ENCODE measurements at places on chromosomes 7 and 10.
A peak's percentile ranks its signal among the peaks of the same experiment; 100 is the strongest.

GRCh38 chr7:133688483-133689239 is 435.8 kb downstream of the EXOC4 start:
- no peak for DNase-seq

GRCh38 chr10:92240289-92241157 is 50.4 kb downstream of the CPEB3 start:
- no peak for DNase-seq

GRCh38 chr10:50648089-50648934 is 24.6 kb upstream of the SGMS1 start:
- no peak for DNase-seq

GRCh38 chr7:67854221-67855178 is 857.9 kb downstream of the TYW1 start:
- no peak for DNase-seq

DNA sequence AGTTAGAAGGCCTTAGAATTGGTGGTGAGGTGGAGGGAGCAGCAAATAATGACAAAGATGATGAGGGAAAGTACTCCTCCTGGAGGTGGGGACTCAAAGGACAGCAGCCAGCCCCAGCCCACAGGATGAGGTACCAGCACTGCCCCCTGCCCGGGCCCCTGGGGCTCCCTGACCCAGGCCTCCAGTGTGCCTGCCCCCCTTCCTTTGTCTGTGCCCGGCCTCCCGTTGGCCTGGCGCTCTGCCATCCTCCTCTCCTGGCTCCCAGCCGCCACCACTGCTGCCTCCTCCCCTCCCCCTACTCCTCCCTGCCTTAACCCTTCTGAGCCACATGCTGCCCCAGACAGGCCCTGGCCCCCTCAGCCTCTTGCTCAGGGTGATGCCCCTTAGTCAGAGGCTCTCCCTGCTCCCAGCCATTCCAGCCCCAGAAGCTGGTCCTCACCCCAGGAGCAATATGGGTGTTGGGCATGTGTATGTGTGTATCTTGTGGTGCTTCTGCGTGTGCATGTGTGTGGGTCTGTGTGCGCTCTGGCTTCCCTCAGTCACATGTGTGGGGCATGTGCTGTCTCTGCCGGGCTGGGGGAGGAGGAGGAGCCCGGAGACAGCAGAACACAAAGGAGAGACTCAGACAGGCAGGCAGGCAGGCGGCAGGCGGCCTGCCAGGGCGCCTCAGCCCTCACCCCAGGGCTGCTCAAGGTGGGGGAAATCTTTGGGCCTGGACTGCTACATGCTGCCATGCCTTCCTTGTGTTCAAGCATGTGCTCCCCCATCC is 2.6 kb downstream of the LDB1 start:
- peak; percentile 73 for DNase-seq

DNA sequence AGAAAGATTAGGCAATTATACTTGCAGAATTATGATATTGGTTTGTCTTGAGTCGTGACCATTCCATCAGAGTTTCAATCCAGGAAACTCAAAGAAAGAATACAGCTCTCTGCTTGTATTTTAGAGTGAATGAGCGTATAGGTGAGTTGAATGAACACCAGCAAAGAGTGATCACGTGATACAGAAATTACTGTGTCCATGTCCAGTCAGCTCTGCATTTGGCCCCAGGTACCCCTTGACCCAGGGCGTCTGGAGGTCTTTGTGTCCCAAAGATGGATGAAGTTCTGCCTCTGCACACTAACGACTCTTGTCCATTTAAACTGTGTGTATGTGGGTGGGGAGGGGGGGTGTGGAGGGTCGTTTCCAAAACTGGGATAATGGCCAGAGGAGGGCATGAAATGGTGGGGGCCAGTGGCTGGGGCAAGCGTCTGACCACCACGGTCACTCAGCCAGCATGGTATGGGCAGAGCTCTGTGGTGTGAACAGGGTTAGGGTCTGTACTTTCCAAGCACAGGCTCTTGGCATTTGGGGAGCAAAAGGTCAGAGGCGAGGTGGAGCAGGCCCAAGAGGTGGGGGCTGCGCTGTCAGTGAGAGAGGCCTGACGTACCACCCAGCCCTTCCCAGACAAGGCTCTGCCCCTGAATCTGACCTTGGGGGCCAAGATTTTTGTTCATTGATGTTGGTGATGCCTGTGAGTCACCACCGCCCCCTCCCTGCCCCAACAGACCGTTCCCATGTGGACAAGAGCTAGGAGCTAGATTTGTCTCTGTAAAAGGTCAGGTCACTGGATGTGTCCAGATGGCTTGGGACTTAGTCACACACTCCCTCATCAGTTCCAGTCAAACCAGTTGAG is 1.4 kb downstream of the PTPRE start:
- no peak for DNase-seq

DNA sequence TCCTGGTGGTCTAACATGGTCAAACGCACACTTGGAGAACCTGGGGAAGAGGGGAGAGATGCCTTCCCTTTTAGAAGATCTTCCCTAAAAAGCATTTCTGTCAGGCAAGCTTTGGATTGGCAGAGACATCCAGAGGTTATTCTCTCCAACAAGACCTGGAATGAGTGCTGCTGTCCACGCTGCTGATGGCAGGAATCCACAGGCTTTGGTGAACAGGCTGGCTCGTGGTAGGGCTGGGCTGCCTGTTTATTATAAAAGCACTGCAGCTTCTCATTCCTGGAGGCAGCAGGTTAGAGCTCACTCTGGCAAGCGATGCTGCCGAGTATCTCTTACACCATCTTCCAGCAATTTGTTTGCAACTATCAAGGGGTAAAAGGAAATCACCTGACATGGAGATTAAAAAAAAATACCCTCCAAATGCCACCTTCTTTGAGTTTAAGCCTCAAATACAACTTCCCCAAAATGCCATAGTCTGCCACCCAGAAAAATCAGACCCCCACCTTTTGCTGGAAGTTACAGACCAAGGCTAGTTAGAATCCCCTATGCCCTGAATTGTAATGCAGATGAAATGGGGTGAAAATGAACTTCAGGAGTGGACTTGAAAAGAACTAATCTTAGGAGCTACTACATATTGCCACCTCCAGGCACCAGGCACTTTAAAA is 152.1 kb upstream of the KMT2E start:
- no peak for DNase-seq

DNA sequence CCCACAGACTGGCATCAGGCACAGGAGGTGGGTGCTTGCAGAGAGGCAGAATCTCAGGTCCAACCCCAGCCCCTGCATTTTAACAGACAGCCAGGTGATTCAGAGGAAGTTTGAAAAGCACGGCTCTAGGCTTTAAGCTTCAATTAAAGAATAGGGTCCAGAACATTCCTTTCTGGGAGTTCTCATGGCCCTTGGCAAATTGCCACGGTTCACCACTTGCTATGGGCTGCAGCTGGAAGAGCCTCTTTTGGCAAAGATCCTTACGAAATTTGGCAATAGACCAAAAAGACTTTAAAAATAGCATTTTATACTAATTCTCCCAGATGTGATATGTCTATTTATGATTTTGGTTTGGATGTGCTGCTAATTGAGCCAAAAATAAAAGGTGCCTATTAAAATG is 148.1 kb downstream of the ITGA8 start:
- DNase-seq = no peak

All from H1 (cell line).